ENCODE measurements at places on chromosomes 5 and 9.

DNA sequence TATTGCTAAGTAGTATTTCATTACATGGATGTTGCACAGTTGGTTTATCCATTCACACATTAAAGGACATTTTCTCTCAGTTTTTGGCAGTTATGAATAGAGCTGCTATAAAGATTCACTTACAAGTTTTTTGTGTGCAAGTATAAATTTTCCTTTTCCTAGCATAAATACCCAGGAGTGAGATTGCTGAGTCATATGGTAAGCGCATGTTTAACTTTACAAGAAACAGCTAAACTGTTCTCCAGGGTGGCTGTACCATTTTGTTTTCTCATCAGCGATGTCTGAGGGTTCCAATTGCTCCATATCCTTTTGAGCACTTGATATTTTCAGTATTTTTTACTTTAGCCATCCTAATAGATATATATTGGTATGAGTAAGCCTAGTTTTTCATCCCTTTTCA lies 16.4 kb upstream of the ABCA1 start:
- no peak for DNase-seq

- no peak for DNase-seq
Observed at GRCh38 chr5:1144638-1145396, 33.0 kb upstream of the SLC12A7 start.

- DNase-seq = no peak
Observed at GRCh38 chr5:83538786-83539462, 67.4 kb downstream of the VCAN start.

DNA sequence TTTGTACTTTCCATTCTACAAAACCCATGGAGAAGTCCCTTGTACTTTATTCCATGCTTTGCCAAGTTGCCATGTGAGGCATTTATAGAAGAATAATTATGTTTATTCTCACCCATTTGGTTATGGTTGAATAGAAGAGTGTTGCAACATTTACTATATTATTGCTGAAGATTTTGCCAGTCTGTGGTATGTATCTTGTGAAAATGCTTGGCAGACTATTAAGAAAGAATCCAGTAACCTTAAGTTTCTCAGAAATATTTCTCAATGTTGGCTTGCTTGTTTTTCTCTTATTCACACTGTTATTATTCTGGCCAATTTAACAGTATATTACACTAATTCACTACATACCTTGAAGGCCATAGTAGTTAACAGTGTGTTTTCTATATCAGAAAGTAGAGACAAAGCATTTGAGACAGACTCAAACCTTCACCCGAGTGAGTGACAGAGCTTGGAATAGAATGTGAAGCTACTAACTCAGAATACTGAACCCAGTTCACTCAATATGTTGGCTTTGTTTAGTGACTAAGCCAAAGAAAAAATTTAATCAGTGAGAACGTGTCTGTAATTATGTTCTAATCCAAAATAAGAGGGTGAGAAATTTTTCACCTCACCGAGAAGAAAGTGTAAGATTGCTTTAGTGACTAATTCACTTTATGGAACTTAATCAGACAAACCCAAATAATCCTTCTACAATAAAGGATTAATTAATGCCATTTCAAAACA lies 184.4 kb downstream of the CWC27 start:
- no peak for DNase-seq

GRCh38 chr5:126888175-126888574 lies 111.2 kb downstream of the LMNB1 start:
- no peak for DNase-seq

- DNase-seq = no peak
Observed at GRCh38 chr5:38543886-38544285, 12.6 kb downstream of the LIFR start.

DNA sequence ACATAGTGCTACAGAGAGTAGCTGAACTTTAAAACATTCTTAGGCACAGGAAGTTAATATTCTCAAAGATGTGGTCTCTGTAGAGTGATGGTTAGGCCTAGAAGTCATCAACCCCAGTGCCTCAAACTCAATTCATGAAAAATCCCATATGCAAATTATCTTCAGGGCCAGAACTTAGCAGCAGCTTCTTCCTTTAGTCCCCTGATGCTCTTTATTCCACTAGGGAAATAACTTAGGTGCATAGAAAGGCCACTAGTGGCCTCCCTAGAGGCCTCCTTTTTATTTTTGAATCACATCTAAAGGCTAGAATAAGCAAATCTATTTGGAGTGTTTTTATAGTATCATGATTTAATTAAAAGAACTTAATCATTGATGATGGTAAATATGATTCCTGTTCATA lies 88.3 kb downstream of the GIN1 start:
- no peak for DNase-seq

- no peak for DNase-seq
Observed at GRCh38 chr5:79513308-79513703, 628 bp downstream of the HOMER1 start.

- no peak for DNase-seq
Observed at GRCh38 chr5:9115093-9115492, 430.8 kb downstream of the SEMA5A start.

GRCh38 chr5:25448190-25448621 lies 803.4 kb upstream of the CDH10 start:
- DNase-seq = no peak

GRCh38 chr9:69657269-69657668 lies 14.9 kb downstream of the APBA1 start:
- no peak for DNase-seq

DNA sequence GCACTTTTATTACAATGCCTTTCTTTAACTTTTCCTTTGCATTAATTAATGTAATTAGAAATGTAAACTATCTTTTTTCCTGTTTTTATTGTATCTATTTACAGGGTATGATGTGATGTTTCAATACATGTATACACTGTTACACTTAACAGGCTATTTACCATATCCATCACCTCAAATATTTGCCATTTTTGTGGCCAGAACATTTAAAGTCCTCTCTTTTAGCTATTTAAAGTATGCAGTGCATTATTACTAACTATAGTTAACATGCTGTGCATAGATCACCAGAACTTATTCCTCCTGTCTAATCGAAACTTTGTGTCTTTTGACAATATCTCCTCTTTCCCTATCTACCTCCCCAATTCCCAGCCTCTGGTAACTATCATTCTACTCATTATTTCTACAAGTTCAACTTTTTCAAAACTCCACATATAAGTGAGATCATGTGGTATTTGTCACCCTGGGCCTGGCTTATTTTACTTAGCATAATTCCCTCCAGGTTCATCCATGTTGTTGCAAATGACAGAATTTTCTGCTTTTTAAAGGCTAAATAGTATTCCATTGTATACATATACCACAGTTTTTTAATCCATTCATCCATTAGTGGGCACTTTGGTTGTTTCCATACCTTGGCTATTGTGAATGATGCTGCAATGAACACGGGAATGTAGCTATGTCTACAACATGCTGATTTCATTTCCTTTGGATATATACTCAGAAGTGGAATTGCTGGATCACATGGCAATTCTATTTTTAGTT lies 32.8 kb downstream of the OR2K2 start:
- no peak for DNase-seq

DNA sequence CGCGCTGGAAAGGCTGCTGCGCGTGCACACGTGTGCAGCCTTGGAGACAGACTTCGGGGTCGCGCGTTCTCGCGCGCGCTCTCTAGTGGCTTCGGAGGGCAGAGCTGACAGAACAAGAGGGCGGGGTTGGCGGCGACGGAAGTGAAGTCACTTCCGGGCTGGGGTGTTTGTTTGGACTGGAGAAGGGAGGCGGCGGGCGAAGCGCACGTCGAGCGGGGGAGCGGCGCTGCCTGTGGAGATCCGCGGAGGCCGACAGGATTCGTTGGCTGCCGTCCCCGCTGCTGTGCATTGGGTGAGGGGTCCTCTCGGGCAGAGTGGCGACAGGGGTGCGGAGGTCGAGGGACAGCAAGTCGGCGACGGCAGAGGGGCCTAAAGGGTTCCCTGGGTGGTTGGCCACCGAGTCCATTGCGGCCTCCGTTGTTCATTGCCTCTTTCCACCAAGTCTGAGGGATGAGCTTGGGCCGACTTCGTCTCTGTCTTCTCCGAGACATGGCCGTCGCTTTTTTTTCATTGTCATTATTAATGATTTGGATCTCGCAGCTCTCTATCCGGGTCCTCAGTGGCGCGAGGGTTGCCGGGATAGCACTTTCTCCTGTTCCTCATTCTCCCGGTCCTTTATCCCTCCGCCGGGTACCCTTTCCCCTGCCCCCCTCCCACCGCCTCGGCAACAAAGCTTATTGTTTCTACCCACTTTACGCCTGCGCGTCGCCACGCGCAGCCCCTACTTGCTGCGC lies at the start of gene PAIP2:
Gene PAIP2 (plus strand): TSS at position 166 of the 734 bp plus-strand sequence. CDS start 21,931 bp downstream, outside the sequence.
- peak; percentile 98 for DNase-seq

GRCh38 chr9:20622330-20623020 lies at the start of gene MLLT3:
Gene MLLT3 (minus strand): TSS chr9:20622499.
- peak; percentile 96 for DNase-seq

DNA sequence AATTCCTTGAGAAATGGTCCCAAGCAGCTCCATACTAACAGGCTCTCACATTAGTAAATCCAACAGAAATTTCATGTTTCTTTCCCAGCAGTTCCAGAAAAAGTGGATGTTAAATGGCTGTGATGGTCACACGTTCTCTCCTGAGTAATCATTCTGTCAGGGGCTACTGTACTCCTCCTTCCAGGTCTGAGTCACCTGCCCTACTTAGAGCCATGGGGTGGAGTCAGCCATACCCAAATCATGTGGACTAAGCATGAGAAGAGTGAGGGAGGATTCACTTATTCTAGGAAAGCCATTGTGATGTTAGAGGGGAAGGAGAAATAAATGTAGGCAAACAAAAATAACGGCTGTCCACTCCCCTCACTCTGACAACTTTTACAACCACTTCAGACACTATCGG lies 547.2 kb downstream of the CSNK1G3 start:
- DNase-seq = no peak

- no peak for DNase-seq
Observed at GRCh38 chr9:93122721-93123221, 11.3 kb downstream of the NINJ1 start.

DNA sequence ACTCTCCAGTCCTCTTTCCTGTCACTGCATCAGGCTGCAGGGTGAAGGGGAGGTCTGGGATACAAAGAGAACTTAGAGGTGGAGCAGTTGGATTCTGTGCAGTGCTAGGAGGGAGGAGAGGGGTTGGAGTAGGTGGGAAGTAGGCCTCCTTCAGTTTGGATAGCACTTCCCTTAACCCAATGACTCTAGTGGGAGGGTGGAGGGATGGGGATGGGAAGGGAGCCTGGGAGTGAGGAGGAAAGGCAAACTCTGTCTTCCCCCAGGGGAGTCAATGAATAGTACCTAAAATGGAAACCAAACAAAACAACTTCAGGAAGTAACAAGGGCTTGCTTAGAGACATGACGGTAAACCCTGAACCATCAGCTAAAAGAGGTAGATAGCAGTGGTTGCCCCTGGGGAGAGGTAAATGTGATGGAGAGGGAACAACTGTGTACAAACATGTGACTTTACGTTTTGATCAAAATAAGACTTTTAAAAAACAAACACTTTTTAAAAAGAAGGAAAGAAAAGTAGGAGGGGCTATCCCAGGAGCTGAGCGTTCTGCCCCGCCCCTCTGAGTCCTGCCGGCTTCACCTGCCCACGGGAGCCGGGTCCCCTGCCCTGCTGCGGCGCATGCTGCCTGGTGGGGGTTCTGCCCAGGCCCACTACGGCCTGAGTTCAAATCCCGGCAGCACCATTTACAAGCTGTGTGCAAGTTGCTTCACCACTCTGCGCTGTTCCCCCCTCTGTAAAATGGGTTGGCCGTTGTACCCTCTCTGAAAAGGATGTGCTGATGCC lies 30.9 kb downstream of the GSN start:
- DNase-seq = no peak

DNA sequence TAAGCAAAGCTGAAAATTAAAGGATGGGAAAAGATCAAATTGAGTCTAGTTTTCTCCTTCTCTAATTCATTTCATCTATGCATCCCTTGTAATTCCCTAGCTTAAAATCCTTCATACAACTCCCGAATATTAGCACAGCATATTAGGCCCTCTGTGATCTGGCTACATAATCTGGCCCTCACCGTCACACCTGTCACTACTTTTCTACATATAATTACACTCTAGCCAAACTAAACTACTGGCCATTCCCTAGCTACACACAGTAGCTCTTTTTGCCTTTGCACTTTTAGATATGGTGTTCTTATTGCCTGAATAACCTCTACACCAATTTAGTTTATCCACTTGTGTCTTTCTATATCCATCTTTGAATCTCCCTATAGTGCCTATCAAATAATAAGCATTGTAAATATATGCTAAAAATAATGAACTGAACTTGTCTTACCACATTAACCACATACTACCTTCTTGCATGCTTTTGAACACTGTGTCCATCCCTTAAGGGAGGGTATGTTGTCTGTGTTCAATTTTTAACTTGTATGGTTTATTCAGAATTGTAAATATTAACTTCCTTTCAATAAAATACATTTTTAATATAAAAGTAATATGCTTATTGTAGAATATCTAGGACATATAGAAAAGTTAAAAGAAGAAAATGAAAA lies 15.9 kb downstream of the RANBP6 start:
- DNase-seq = no peak

DNA sequence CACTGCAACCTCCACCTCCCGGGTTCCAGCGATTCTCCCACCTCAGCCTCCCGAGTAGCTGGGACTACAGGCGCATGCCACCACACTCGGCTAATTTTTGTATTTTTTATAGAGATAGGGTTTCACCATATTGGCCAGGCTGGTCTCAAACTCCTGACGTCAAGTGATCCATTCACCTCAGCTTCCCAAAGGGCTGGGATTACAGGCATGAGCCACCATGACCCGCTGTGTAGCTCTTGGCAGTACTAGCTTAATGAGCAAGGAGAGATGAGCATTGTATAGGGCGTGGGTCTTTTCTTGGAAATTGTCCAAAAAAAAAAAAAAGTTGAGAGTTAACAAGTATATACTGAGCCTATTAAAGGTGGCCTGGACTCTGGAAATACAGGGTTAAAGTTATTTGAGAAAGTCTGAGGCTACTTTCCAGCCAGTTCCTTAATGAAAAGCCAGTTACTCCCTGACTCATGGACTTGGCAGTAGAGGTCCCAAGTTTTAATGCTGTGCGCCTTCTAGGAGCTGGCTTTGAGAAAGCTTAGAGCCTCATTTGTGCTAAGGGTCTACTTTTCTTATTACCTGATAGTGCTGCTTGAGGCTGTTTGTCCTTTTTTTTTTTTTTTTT lies 4.2 kb upstream of the FGF18 start:
- no peak for DNase-seq

GRCh38 chr5:114185274-114185673 lies 176.6 kb upstream of the KCNN2 start:
- no peak for DNase-seq

- peak; percentile 6 for DNase-seq
Observed at GRCh38 chr9:72592502-72593403, 71.3 kb downstream of the TMC1 start.

- no peak for DNase-seq
Observed at GRCh38 chr9:32580631-32581300, 7.8 kb upstream of the NDUFB6 start.

DNA sequence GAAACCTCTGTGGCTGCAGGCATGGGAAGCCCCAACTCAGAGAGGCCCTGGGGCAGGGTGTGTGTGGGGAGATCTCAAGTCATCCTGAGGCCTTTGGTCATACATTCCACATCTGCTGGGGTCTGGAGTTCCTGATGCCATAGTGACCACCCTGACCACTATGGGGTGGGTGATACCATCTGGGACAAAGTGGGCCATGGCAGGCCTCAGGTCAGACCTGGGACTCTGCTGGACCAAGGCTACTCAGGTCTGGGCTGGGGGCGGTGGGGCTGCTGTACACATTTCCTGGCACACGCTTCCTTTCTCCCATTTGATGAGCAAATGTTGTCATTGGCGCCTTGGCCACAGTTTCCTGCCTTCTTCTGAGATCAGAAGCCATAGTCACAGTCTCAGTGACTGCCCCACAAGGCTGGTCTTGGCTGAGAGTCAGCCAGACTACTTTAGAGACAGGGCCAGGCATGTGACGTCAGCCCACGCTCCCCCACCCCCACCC lies 15.1 kb upstream of the ACSL6 start:
- peak; percentile 52 for DNase-seq

Measured in stimulated activated CD4-positive, alpha-beta T cell treated with anti-CD3 and anti-CD28 coated beads, Interleukin-2, amount 100 ng/mL, for 24 hours (primary cell).